ENCODE measurements at places on chromosomes 4 and X.

GRCh38 chr4:123159479-123159878 lies 237.1 kb upstream of the NUDT6 start:
- no peak for DNase-seq

DNA sequence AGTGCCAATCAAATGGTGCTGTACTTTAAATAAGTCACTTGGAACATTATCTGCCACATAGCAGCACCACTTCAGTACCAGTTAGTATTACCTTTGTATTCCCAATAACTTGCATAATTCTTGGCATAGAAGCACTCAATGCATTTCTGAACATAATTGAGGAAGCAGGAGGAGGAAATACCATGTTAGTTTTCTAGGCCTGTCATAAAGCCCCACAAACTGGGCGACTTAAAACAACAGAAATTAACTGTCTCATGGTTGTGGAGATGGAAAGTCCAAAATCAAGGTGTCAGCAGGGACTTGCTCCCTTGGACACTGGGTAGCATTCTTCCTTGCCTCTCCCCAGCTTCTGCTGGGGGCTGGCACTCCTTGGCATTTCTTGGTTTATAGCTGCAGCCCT lies 296.2 kb downstream of the HS3ST1 start:
- no peak for DNase-seq

DNA sequence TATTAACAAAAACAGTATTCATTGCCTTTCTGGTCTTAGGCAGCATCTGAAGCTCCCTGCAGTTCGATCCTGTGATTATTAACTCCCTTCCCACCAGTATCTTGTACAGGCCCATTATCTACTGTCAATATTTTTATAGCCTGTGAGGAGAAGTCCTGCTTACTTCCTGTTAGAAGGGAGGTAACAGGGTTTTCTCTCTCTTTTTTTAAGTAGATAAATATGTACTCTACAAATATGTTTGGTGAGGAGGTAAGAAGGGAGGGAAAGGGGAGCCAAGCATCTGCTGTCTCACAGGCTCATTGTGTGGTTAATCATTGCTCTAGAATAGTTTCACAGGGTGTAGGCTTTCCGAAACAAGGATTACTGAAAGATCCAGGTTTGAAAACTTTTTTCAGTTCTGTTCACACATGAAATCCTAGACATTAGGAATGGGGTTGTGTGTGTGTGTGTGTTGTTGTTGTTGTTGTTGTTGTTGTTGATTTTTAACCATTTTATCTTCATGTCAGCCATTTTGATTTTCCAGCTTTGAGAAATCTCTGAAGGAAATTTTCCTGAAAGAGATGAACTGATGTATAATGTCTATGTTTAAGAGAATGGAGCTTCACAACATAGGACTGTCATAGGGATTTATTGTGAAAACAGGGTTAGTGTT lies 14.2 kb downstream of the ATOH1 start:
- DNase-seq: no peak

DNA sequence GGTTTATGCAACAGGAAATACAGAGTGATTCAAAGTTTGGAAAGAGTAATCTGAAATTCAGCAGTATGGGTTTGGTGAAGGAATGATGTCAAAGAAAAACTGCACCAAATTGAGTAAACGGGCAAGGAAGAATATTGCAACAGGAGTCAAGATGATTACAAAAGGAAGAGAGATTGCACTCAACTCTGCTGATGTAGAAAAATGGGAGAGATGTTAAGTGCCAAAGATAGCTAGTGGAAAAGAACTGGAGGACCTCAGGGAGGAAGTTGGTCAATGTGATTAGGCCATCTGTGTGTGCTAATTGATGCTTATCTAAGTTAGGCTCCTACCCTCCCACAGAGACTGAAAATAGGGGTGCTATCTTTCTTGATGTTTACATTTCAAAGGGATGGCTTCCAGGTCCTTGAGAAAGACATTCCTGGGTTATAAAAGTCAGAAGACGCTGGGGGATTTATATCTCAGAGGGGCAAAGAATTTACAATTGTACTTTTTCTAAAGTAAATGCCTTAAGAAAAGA lies 167.4 kb upstream of the FAM47A start:
- DNase-seq: no peak

DNA sequence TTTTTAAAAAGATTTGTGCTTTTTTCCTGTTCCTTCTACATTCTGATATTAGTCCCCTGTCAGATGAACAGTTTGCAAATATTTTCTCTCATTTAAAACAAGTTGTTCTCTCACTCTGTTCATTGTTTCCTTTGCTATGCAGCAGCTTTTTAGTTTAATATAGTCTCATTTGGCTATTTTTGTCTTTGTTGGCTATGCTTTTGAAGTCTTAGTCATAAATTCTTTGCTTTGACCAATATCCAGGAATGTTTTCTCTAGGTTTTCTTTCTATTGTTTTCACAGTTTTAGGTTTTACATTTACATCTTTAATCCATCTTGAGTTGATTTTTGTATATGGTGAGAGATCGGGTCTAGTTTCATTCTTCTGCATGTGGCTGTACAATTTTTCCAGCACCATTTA lies 136.8 kb downstream of the TET2 start:
- DNase-seq: no peak

DNA sequence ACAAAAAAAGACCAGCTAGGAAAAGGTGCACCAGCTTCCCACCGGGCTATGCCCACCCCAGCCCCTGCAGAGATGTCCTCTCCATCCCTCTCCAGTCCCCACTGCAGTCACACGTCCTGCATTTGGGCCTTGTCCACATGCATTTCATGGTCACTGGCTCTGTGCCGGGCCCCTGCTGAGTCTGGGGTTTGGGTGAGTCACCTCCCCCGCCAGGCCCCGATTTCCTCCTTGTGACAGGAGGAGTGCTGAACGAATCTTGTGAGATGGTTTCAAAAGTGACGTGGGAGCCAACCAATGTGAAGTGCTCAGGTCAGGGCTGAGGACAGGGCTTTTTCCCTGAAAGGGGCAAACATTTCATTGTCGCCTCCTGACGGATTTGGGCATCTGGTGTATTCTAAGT lies 7.1 kb downstream of the CPZ start:
- peak; percentile 19 for DNase-seq

GRCh38 chr4:88189881-88190585 lies 31.6 kb upstream of the ABCG2 start:
- no peak for DNase-seq

GRCh38 chr4:186606591-186606992 lies 51.2 kb upstream of the MTNR1A start:
- no peak for DNase-seq

GRCh38 chr4:107129076-107129475 lies 93.0 kb upstream of the DKK2 start:
- no peak for DNase-seq

DNA sequence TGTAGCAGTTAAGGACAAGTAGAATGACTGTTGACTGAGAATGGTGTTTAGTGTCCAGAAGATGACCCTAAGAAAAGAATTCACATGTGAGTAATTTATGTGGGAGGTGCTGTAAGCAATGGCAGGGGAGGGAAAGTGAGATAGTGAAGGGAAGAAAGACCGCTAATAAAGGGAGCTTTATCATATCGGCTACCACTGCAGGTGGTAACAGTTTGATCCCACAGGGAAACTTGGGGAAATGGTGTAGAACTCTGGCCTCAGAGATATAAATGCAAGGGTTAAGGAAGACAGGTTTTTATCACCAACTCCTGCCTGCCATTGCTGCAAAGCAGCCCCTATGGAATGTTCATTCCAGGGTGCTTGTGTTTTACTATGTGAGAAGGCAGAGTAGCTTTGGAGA lies 489.6 kb downstream of the STPG2 start:
- no peak for DNase-seq

- DNase-seq: no peak
These were observed 53.9 kb upstream of the RPS6KA3 start for GRCh38 chrX:20320461-20321159.

GRCh38 chr4:132513491-132513890 lies 635.6 kb upstream of the PCDH10 start:
- DNase-seq: no peak

- no peak for DNase-seq
These were observed 4.2 kb upstream of the CXCL3 start for GRCh38 chr4:74042681-74043080.

GRCh38 chr4:89410687-89411086 lies 103.1 kb upstream of the GPRIN3 start:
- peak; percentile 23 for DNase-seq

DNA sequence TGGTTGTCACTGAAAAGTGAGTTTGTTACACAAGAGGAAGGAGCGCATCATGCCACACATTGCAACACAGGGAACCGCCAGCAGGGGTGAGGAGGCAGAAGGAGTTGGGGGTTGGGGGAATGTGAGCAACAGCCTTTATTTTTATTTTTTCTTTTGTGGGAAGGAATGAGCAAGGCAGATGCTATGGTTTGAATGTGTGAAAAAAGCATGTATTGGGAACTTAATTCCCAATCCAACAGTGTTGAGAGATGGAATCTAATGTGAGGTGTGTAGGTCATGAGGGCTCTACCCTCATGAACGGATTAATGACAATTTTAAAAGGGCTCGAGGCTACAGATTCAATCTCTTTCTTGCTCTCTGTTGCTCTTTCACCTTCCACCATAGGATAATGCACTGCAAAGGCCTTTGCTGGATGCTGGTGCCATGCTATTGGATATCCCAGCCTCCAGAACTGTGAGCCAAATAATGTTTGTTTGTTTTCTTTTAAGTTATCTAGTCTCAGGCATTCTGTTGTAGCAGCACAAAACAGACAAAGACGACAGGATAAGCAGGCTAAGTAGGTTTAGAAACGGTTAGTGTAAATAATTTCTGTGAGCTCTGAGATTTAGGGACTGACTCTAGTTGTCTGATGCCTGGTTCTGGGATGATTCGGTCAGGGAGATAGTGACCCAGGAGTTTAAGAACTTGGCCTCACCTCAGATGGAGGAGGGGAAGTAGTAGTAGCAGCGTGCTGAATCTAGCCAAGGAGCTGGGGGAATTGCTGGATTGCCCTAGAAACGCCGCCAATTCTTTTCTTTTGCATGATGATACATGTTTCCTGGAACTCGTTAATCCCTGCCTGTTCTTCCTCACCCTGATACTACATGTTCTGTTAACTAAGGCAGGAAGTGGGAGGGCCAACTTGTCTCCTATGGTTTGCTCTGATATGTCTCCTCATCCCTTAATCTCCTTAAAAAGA lies 156.6 kb upstream of the CTSO start:
- DNase-seq: peak; percentile 35
